Activated CD4-positive, alpha-beta T cell treated with anti-CD3 and anti-CD28 coated beads for 1 hour (primary cell): ENCODE measurements at places on chromosomes 16 and 17.

DNA sequence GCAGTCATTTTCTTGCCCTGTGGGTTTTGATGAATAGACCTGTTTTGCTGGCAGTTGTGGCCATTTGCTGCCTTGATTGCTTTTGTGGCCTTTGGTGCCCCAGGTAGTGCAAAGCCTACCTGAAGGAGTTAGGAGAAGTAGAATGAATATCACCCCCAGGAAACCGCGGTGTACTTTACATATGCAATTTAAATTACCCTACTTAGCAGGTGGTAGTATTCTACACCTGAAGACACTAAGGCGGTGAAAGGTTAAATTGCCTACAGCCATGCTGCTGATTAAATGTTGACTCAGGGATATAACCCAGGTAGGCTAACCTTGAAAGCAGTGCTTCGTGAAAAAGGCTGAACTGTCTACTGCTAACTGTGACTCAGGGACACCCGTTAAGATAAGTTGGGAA lies 27.2 kb upstream of the WWOX start:
- DNase-seq = no peak

GRCh38 chr17:17204635-17205231 lies 1.4 kb downstream of the PLD6 start:
- DNase-seq = no peak

- no peak for DNase-seq
Measured at GRCh38 chr16:8957063-8957397, 6.7 kb downstream of the USP7 start.

- no peak for DNase-seq
Measured at GRCh38 chr16:24253192-24253591, 2.9 kb upstream of the CACNG3 start.

DNA sequence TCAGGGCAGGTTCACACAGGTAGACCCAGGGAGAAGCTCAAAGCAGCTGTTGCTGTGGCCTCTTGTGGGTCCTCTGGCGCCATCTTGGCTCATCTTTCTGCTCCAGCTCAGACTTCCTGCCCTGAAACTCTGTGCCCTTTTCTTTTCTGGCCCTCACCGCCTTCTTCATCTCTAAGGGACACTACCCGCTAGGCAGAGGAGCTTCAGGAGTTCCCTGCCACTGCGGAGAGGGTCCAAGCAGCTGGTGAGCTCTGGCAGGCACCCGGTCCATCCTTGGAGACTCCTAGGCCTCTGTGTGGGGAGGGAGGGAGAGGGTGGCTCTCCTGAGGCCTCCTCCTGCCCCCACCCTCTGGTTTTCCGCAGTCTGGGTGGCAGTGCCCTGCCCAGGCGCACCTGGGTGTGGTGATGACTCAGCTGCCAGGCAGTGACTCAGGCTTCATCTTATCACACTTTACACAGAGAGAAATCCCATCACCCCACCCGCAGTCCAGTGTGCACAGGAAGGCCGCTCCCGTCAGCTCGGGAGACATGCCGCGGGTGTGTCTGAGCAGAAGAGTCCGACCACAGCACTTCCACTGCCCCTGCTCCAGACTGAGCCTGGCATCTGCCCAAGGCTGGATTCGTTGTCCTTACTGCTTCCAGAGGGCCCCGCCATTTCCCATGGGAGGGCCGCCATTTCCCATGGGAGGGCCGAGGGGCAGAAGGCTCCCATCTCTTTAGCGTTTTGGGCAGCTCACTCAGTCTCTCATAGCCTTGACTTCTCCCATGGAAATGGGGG lies 7.3 kb downstream of the NT5C start:
- DNase-seq = peak; percentile 63

DNA sequence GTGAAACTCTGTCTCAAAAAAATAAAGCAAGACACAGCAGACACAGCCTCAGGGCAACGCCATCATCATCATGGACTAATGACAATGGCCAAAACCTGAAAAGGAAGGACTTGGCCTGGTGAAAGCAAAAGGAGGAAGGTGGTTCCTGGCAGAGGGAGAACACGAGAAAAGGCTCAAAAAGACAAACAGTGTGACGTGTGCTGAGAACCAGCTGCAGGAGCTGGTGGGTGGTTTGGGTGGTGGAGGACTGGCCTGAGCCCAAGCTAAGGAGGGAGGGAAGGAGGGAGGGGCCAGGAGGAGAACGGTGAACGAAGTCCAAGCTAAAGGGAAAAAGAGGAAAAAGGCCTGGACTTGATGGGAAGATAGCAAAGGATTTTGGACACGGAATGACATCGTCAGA lies 85.1 kb downstream of the SLC39A11 start:
- no peak for DNase-seq

- no peak for DNase-seq
Measured at GRCh38 chr16:25271421-25271820, 13.8 kb upstream of the ZKSCAN2 start.

DNA sequence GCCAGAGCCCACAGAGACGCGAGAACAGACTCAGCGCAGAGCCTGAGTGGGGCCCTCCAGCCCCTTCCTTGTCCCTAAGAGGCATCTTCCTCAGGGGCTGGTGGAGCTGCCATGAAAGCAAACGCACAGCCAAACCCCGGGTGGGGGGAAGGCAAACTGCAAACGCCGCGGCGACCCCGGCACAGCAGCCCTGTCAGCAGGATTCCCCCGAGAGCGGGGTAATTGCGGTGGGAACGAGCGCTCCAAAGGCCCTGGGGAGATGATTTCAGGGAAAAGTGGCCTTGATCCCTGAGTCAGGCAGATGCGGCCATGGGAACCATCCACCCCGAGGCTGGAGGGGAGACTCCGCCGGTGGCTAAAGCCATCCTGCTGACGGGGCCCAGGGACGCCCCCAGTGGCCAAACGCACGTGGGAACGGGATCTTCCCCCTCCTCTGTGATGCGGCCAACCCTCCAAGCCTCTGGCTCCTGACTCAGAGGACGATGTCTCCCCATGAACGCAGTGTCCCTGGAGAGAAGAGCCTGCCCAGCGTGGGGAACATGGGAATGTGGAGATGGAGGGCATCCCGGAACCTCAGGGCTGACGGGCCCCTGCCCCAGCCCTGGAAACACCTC lies 25.1 kb downstream of the SLC7A5 start:
- no peak for DNase-seq

- DNase-seq = no peak
Measured at GRCh38 chr17:1873418-1873817, 43.6 kb downstream of the RPA1 start.

- DNase-seq = no peak
Measured at GRCh38 chr17:19385521-19385983, 1.4 kb downstream of the MFAP4 start.

- no peak for DNase-seq
Measured at GRCh38 chr16:69936751-69937211, 14.4 kb upstream of the CLEC18A start.

DNA sequence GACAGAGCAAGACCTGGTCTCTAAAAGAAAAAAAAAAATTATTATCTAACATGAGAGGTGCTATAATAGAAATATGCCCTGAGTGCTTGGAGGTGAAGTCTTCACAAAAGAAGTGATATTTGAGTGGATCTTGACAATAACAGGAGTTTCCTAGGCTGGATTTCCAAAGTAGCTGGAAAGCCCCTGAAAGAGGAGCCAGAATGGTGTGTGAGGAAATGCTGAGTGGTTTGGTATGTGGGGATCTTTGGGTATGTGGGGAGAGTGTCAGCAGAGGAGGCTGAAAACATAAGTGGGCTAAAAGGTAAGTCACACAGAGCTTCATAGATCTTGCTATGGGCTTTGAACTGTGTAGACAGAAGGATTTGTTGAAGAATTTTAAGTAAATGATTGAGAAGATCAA lies 100.1 kb downstream of the YPEL2 start:
- no peak for DNase-seq

GRCh38 chr17:45874151-45874550 lies 20.2 kb upstream of the MAPT start:
- DNase-seq = no peak

DNA sequence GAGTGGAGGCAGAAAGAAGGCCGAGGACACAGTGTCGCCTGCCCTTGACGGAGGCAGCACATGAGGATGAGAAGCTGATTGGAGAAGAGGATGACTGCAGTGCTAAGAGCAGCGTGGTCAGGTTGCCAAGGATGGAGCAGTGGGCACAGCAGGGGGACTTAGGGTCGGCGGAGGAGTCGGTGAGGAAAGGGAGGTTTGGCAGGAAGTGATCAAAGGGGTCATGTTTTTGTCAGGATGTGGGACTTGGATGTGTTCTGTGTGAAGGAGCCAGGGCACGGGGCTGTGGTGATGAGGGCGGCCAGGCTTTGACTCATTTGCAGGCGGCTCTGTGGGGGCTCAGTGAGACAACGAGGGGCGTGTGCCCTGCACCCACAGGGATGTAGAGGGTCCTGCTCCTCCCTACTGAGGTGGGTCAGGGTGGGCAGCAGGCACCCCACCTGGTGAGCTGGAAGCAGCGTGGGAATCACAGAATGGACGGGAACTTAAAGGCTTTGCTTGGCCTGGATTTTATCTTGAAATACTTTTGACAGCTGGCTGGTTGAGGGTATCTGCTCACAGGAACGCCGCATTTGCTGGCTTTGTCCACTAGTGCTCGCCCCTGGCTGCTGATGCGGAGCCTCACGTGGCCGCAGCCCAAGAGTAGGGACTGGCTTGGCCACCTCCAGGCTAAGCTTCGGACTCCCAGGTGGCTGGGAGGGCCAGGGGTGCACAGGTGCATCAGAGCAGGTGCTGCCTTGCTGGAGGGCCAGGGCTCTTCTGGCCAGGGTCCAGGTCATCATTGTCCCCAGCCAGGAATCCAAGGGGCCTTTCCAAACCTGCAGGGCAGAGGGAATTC lies 6.0 kb downstream of the MPG start:
- DNase-seq = no peak

DNA sequence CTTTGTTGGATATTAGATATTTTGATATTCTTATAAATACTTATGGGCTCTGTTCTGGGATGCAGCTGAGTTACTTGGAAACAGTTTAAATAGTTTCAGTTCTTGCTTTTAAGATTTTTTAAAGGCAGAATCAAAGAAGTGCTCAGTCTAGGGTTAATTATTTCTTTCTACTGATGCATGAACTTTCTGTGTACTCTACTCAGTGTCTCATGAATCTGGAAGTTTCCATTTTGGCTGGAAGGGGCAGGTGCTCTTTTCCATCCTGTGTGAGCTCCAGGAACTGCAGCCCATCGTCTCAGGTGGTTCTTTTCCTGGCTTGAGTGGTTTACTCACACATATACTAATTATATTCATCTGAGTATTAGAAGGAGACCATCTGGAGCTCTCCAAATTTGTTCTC lies 61.1 kb upstream of the CPHXL start:
- no peak for DNase-seq

DNA sequence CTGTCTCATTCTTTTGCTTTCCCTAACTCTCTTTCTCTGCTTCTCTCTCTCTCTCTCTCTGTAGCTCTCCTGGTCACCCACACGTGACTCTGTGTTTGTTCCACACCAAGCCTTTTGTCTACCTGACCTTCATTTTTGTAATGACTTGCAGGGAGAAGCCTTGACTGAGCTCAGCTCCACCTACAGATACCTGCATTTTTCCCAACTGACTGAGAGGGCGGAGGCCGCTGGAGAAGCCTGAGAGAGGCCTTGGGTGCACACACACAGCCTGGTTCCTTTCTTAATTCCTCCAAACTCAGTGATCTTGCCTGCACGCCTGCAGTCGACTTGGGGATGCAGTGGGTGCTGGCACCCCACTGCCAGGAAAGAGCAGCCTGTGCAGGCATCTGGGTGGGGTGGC lies 68.8 kb downstream of the LYRM1 start:
- DNase-seq = no peak

DNA sequence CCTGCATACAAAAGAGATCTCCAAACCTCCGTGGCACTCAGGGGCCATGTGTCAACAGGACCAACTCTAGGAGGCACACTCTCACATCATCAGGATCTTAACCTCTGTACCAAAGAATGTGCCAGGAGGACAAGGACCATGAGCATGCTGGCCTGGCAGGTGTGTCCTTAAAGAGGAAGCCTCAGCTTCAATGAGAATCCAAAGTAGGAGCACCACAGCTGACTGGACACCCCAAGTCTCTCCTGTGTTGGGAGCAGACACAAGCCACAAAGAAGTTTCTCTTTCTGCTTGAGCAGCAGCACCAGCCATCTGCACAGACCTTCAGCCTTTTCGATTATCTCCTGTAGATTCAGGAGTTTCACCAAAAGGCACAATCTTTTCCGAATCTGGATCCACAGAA lies 1734.5 kb downstream of the TP53TG3F start:
- no peak for DNase-seq

- DNase-seq = no peak
Measured at GRCh38 chr17:70060415-70060814, 14.6 kb upstream of the KCNJ16 start.
